ENCODE measurements at places on chromosomes 1 and 21.

DNA sequence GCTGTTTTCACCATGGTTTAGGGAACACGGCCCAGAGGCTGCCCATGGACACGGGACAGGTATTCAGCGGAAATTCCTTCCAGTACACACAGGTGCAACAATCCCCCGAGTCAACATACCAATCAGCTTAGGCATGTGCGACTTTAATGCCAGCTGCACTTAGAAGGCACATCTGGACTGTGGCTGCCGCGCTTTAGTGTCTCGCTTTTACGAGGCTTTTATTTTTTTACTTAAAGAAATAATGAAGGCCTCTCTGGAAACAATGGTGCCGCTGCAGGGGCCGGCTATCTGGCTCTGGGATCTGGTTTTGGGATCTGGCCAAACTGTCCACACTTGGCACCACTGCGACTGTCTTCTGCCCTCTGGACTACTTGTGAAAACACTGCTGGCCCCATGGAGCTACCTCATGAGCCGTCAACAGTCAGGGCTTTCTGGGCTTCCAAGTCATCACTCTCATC lies 55.5 kb downstream of the SLC66A1 start:
- DNase-seq = no peak

- no peak for DNase-seq
These were observed 88.0 kb upstream of the SLFNL1 start for GRCh38 chr1:41109310-41110197.

GRCh38 chr1:1331068-1331965 lies at the start of gene TAS1R3:
TAS1R3 (plus strand) TSS chr1:1331280; CDS start chr1:1331346, 66 bp downstream.
- no peak for DNase-seq

GRCh38 chr1:64484651-64485050 lies 14.7 kb downstream of the CACHD1 start:
- DNase-seq = no peak

DNA sequence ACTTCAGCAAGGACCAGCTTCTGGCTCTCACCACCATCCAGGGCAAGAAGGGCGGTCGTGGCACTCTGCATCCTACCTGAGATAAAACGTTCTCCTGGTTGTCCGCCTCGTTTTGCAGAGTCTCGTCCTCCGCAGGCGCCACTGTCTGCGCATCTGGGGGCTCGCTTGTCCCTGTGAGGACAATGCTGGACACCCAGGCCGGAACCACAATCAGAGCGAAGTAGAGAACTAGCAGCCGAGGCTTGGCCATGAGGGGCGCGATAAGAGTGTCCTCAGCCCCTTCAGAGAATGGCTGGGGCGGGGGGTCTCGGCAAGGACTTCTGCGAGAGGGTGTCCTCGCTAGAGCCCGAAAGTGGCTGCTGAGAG lies 505 bp downstream of the OLFML2B start:
- DNase-seq = no peak

- DNase-seq = no peak
These were observed 491.1 kb downstream of the PTBP2 start for GRCh38 chr1:97212671-97213070.

GRCh38 chr1:235049217-235049616 lies 79.4 kb downstream of the TOMM20 start:
- DNase-seq = no peak

- DNase-seq = no peak
These were observed 40.1 kb upstream of the BECN2 start for GRCh38 chr1:241917487-241917886.

GRCh38 chr1:37317870-37318467 lies 156.4 kb upstream of the ZC3H12A start:
- peak; percentile 16 for DNase-seq

DNA sequence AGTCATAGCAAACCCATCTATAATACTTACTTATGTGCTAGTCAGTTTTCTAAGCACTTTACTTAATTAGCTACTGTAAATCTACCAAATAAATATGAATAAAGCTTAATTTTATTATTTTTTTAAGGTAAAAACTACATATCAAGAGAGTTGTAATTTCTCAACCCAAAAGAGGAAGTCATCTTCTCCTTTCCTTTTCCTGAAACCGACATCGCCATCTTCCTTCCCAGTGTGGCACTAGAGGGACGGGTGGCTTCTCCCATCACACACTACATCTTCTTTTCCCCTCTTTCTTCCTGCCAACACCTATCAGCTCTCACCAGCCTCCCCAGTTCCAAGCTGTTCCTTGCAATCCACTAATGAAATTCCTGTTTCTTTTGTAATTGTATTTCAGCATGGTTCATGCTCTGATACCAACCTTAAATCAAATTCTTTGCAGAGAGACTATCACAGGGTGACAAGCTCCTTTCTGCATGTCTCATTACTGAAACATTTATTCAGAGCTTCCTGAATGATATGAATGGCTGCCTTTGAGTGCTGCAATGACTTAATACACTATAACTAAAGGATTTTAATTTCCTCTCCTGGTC lies 251.6 kb upstream of the FAM78B start:
- DNase-seq = no peak

- peak; percentile 89 for DNase-seq
These were observed 11.7 kb upstream of the EPHA2 start for GRCh38 chr1:16167331-16168143.

- peak; percentile 63 for DNase-seq
These were observed 749 bp downstream of the IBA57 start for GRCh38 chr1:228166170-228166936.

DNA sequence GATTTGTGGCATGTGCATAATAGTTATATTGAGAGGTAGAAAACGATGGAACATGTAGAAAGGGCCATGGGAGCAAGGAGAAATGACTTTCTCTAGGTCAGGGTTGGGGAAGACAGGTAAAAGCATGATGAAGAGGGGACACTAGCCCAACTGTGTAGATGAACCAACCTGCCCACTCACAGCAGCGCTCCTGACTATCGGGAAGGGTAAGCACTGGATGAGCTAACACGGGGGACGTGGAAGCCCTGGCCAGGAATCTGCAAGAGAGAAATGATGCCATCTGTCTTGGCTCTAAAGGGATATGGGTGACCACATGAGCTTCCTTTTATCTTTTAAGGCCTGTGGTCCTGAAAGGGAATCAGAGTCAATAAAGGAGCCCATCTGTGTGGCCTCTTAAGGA lies 36.2 kb upstream of the TMEM125 start:
- no peak for DNase-seq

DNA sequence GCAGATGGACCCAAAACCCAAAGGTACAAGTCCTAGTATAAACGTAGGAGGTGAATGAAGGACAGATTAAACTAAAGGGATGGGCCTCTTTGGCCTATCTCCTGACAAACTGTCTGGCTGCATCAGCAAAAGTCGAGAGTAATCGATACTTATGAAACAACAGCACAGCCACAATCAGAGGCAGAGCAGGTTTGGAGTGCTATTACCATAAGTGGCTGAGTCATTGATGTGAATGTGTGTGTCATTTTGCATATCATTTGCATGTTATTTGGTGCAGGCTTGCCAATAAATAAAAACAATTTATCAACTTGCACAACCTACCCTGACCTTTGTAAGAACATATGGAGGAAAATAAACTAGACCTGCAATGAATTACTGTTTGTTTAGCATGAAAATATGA lies 283.1 kb downstream of the NUF2 start:
- DNase-seq = no peak

- no peak for DNase-seq
These were observed 122.8 kb downstream of the PLPP3 start for GRCh38 chr1:56456435-56457101.

DNA sequence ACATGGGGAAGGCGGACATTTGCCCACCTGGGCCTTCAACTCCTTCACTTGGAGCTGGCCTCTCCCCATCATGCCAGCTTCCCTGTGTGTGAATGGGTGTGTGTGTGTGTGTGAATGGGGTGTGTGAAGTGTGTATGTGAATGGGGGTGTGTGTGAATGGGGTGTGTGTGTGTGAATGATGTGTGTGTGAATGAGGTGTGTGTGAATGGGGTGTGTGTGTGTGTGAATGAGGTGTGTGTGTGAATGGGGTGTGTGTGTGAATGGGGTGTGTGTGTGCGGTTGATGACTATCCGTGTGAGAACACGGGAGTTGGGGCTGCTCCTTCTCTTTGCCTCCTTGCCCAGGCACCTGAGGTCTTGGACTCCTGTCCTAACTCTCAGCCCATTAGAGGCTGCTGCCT lies 9.6 kb downstream of the MFSD2A start:
- DNase-seq = no peak

- no peak for DNase-seq
These were observed 70.7 kb downstream of the HUNK start for GRCh38 chr21:31943561-31943960.

DNA sequence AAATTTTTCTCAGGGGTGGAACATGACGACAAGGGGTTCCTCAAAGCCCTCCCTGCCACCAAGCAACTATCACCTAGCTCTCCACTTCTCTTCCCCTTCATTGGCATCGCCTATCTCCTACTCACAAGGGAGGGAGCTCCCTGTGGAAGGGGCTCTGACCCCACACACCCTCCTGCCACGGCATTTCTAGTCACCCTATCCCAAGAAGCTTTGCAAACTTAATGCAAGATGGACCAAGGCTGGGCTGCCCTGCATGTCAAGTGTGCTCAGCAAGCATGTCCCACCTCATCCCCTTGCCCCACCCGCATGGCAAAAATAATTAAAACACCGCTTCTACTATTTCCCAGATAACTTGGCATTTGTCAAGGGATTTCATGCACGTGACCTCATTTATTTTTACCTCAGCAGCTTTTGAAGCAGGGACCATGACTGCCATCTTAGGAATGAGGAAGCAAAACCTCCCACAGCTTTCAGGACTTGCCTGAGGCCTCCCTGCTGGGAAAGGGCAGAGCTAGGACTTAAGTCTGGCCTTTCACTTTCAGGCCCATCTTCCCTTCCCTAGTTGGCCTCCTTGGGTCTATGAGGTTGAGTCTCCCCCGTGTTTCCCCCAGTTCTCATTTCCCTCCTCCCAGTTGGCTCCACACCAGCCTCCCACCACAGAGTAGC lies 161.3 kb downstream of the TSEN15 start:
- no peak for DNase-seq

DNA sequence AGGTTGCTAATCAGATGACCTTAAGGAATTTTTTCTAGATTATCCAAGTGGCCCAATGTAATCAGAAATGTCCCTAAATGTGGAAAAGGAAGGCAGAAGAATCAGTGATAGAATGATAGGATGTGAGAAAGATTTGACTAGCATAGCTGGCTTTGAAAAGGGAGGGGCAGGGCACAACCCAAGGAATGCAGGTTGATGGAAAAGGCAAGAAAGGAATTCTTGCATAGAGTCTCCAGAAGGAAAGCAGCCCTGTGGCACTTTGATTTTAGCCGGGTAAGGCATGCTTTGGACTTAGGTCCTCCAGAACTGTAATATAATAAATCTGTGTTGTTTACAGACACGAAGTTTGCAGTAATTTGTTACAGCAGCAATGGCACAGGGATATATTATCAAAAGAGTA lies 375.7 kb upstream of the B3GALT2 start:
- DNase-seq = peak; percentile 41

GRCh38 chr1:173152598-173152997 lies 54.5 kb downstream of the TNFSF4 start:
- no peak for DNase-seq

GRCh38 chr1:156012051-156012817 lies 8.5 kb downstream of the SSR2 start:
- DNase-seq = no peak

- DNase-seq = no peak
These were observed 44.3 kb downstream of the KIFAP3 start for GRCh38 chr1:170030212-170030611.

DNA sequence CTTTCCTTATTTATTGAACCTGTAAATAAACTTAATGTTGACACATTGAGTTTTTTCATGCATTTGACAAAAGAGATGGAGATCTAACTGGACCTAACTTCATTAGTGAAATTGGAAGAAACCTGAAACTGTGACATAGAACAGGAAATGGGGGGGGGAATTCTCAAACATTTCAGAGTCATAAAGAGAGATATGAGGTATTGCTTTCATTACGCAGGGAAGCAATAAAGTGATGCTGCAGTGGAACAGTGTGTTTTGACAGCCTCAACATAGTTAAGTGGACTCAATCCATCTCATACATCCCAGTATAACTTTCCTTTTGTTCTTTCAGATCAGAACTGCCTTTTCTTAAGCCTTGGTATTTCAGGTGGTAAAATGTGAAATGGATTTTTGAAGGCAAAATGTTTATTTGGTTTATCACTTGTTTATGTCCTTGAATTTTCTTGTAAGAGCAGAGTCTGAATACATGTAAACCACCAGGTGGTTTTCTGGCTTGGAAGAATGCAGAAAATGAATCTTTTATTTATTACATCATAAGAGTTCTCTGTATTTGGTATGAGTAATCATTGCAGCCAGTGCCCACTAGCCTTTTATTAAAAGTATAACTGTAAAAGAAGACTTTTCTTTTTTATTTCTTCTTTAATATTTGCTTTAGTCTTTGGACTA lies 132.5 kb downstream of the ZNF326 start:
- no peak for DNase-seq

DNA sequence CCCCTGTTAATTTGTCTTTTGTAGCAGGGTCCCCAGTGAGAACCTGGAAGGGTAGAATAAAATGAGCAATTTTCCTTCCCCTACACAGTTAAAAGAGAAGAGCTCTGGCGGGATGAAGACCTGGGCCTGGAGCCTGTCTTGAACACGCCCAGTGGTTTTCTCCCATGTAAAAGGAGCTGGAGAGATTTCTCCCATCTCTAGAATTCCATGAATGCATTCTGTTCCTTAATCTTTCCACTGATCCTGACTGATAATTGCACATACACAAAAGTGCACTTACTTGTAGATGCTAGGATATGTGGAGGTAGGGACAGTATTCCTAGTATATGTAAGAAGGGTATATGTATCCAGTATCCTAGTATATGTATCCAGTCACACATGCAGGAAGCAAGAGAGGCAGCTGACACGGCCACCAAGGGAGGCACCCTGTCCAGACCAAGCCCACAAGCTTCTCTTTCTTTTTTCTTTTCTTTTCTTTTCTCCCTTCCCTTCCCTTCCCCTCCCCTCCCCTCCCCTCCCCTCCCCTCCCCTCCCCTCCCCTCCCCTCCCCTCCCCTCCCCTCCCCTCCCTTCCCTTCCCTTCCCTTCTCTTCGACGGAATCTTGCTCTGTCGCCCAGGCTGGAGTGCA lies 11.9 kb upstream of the PKNOX1 start:
- no peak for DNase-seq

GRCh38 chr1:68479501-68479900 lies 17.4 kb downstream of the DEPDC1 start:
- no peak for DNase-seq

GRCh38 chr1:103160281-103160680 lies 52.0 kb upstream of the COL11A1 start:
- no peak for DNase-seq

GRCh38 chr21:17472592-17473271 lies 40.1 kb upstream of the CXADR start:
- no peak for DNase-seq

GRCh38 chr1:179129702-179130473 lies 48.0 kb downstream of the TOR3A start:
- DNase-seq = no peak

DNA sequence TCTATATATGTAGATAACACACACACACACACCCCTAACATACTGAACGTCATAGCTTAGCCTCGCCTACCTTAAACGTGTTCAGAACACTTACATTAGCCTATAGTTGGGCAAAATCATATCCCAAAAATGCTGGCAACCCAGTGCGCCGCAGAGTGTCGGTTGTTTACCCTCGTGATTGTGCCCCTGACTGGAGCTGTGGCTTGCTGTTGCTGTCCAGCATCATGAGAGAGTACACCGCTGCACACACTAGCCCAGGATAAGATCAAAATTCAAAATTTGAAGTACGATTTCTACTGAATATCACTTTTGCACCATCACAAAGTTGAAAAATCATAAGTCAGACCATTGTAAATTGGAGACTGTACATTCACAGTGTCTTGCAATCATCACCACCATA lies 73.1 kb upstream of the COG2 start:
- DNase-seq = no peak

- DNase-seq = no peak
These were observed 113.9 kb downstream of the ZBTB18 start for GRCh38 chr1:244165021-244165420.

Measured in WTC11 (cell line).